Common myeloid progenitor, CD34-positive (primary cell): ENCODE measurements at places on chromosomes 1 and 21.

DNA sequence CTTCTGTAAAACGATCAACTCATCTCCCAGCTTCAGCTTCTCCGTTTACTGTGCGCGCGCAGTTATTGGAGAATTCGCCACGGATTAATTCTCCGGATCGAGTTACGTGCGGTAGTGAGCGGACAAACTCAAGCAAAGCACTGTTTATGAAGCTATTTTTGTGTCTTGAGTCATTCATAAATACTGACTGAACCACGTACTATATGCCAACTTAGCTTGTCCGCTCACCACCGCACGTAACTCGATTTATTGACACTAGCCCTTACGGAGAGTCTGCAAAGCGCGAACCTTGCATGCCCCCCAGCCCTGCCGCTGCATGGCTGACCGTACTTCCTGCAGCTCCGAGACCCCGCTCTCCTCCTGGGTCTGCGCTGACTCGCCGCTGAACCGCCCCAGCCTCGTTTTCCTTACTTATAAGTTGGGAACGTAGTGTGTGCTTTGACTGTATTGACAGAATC lies 773 bp downstream of the CHD1L start:
- H3K27ac ChIP-seq = peak overlapping the region; percentile 69
- DNase-seq = no peak
- H3K4me1 ChIP-seq = peaks cover 20% of the 10 kb centered on the region
- no peaks in the 10 kb centered on the region for H3K36me3 ChIP-seq

- DNase-seq = no peak
- peaks cover 23% of the 10 kb centered on the region for H3K27me3 ChIP-seq
- H3K4me3 ChIP-seq = no peak overlapping the region
- no peak overlapping the region for H3K27ac ChIP-seq
- H3K36me3 ChIP-seq = no peaks in the 10 kb centered on the region
Observed at GRCh38 chr1:38539931-38540330, 319.6 kb downstream of the RRAGC start.

GRCh38 chr1:245108909-245109308 lies 45.9 kb upstream of the KIF26B start:
- no peak for DNase-seq
- no peak overlapping the region for H3K27ac ChIP-seq
- no peaks in the 10 kb centered on the region for H3K36me3 ChIP-seq
- H3K4me1 ChIP-seq = no peaks in the 10 kb centered on the region

- H3K27me3 ChIP-seq = no peaks in the 10 kb centered on the region
- no peak overlapping the region for H3K4me3 ChIP-seq
- peaks cover 22% of the 10 kb centered on the region for H3K4me1 ChIP-seq
- no peak for DNase-seq
Observed at GRCh38 chr1:167456926-167457325, 61.4 kb downstream of the CD247 start.

- DNase-seq = peak; percentile 60
- no peaks in the 10 kb centered on the region for H3K4me1 ChIP-seq
- H3K4me3 ChIP-seq = no peak overlapping the region
- no peak overlapping the region for H3K27ac ChIP-seq
- no peaks in the 10 kb centered on the region for H3K27me3 ChIP-seq
Observed at GRCh38 chr21:16308269-16308668, 578.5 kb downstream of the USP25 start.

DNA sequence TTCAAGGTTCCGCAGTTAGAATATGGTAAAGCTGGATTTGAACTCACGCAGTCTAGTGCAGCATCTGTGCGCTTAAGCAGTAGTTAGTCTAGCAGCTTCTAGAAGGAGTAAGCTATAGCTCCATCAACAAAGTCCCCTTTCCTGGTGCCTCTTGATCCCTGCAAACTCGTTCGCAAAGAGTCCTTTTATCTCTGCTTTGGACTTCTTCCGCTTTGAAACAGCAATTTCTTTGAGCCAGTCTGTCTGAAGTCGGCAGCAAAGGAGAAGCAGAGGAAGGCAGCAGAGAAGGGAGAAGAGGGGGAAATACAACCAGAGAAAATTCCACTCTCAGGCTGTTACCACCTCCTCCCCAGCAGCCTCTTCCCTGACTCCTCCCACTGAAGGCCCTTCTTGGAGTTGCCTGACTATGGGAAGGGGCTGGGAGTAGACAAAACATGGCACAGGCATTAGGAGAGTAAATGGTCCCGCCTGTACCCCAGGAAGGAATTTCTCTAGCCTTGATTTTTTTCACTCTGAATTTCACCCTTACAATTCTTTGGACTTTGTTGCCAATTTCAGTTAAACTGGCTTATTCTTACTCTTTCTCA lies 25.9 kb downstream of the HSD3B2 start:
- peaks cover 10% of the 10 kb centered on the region for H3K27me3 ChIP-seq
- no peaks in the 10 kb centered on the region for H3K36me3 ChIP-seq
- no peak overlapping the region for H3K4me3 ChIP-seq
- no peak overlapping the region for H3K27ac ChIP-seq
- H3K4me1 ChIP-seq = no peaks in the 10 kb centered on the region
- DNase-seq = no peak

DNA sequence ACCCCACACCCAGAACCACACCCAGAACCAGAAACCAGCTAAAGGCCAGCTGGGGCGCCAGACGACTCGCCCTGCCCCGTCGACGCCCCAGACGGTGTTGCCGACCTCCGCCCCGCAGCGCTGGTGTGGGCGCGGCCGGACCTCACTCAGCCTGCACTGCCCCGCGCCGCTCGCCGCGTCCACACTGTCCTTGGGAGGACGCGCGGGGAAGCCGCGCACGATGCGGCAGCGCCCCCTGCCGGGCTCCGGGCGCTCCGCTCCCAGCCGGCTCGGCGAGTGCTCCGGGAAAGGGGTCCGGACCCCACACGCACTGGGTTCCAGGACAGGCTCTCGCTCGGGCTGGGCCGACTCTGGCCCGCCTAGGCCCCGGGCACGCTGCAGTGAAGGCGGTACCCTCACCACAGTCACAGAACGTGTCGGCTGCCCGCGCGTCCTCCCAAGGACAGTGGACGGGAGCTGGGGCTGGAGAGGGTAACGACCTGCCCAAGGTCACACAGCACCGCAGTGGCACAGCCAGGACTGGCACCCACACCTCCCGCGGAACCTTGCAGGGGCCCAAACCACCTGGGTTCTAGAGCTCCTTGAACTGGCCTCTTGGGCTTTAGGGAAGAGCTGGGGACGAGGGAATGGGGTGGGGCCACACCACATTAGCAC lies 90.2 kb downstream of the DMRTA2 start:
- H3K4me3 ChIP-seq = peak overlapping the region; percentile 78
- peaks cover 6% of the 10 kb centered on the region for H3K27me3 ChIP-seq
- H3K36me3 ChIP-seq = no peaks in the 10 kb centered on the region
- no peak overlapping the region for H3K27ac ChIP-seq
- no peak for DNase-seq

DNA sequence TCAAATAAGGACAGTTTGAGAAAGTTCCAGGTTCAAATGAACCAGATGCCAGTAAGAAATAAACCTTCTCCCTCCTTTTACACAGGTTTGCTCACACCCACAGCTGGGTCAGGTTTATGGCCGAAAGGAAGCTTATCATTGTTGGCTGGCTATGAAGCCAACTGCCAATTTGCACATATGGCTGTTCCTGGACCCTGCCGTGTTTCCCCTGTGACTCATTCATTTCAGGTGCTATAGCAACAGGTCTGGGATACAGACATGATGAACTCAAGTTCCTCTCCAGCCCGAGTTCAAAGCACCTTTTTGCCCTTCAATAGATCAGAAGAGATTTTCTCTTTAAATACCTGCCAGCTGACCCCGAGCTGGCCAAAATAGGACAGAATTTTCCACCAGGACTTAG lies 134.4 kb upstream of the SMYD2 start:
- no peaks in the 10 kb centered on the region for H3K4me1 ChIP-seq
- no peak overlapping the region for H3K27ac ChIP-seq
- H3K36me3 ChIP-seq = no peaks in the 10 kb centered on the region
- H3K4me3 ChIP-seq = no peak overlapping the region
- H3K27me3 ChIP-seq = no peaks in the 10 kb centered on the region

DNA sequence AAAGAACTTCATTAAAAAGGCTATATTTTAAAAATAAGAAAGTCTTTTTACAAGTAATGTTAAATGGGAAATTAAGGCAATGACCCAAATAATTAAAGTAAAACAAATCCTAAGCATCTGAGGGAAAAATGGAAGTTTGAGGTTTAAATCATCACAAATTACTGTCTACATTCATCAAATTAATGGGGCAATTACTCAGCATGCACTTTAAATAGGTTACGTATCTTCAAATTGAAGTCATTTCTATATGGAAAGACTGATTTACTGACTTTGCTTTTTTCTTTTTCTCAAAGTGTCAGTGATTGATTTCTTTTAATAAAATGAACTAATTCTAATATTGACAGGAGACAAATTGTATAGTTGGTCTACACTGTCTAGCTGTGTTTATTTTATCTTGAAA lies 1452.3 kb downstream of the NCAM2 start:
- no peaks in the 10 kb centered on the region for H3K27me3 ChIP-seq
- H3K36me3 ChIP-seq = no peaks in the 10 kb centered on the region
- no peaks in the 10 kb centered on the region for H3K4me1 ChIP-seq
- H3K27ac ChIP-seq = no peak overlapping the region
- H3K4me3 ChIP-seq = no peak overlapping the region

DNA sequence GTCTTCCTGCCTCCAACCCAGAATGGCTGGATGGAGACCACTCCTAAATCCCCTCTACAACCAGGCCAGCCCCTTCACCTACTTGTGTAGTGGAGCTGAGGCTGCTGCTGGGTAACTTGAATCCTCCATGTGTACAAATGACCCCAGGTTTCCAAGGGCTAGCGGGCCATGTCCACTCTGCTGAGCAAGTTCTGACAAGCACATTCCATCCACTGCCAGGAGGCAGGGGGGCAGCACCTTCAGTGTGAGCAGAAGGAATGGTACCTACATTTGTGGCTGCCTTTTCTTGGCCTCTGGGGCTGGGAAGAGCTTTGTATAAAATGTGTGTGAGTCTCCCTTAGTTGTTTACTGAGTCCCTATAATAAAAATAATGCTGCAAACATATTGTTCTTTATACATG lies 14.5 kb downstream of the KIAA0040 start:
- H3K27me3 ChIP-seq = no peaks in the 10 kb centered on the region
- peaks cover 2% of the 10 kb centered on the region for H3K36me3 ChIP-seq
- H3K4me1 ChIP-seq = no peaks in the 10 kb centered on the region
- no peak overlapping the region for H3K27ac ChIP-seq

GRCh38 chr1:109388208-109388711 lies 9.5 kb downstream of the SORT1 start:
- H3K4me3 ChIP-seq = no peak overlapping the region
- no peak for DNase-seq
- no peak overlapping the region for H3K27ac ChIP-seq
- H3K36me3 ChIP-seq = no peaks in the 10 kb centered on the region
- H3K27me3 ChIP-seq = no peaks in the 10 kb centered on the region
- H3K4me1 ChIP-seq = peaks cover 27% of the 10 kb centered on the region

DNA sequence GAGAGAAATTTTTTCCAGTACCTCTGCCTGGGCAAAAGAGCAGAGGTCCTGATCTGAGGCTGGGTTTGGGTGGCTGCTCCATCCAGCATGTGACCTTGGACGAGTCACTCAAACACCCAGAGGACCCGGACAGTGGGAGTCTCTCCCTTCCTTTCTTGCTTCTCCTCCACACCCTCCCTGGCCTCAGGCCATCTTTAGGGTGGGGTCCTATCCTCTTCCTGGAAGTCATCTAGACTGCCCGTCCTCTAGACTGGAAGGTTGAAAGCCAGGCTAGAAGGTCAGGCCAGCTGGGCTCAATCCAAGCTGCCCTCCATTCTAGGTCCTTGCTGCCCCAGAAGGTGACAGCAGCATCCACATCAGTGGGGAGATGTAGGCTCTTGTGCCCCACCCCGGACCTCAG lies 599.5 kb downstream of the MATN1 start:
- H3K4me3 ChIP-seq = no peak overlapping the region
- H3K36me3 ChIP-seq = no peaks in the 10 kb centered on the region
- DNase-seq = no peak
- no peaks in the 10 kb centered on the region for H3K4me1 ChIP-seq
- no peaks in the 10 kb centered on the region for H3K27me3 ChIP-seq
